Midbrain (tissue), 1 donor: ENCODE measurements at places on chromosomes 12 and 14.
A peak's percentile ranks its signal among the peaks of the same experiment; 100 is the strongest.

- no peak for DNase-seq
Measured at GRCh38 chr14:22797017-22797917, 18.0 kb downstream of the SLC7A7 start.

- peak; percentile 98 for DNase-seq
Measured at GRCh38 chr12:6533923-6534694, at the start of gene GAPDH. GAPDH (plus strand) TSS chr12:6534517; CDS start chr12:6534833, 316 bp downstream.

- DNase-seq = no peak
Measured at GRCh38 chr12:46524778-46525177, 152.2 kb upstream of the SLC38A2 start.

DNA sequence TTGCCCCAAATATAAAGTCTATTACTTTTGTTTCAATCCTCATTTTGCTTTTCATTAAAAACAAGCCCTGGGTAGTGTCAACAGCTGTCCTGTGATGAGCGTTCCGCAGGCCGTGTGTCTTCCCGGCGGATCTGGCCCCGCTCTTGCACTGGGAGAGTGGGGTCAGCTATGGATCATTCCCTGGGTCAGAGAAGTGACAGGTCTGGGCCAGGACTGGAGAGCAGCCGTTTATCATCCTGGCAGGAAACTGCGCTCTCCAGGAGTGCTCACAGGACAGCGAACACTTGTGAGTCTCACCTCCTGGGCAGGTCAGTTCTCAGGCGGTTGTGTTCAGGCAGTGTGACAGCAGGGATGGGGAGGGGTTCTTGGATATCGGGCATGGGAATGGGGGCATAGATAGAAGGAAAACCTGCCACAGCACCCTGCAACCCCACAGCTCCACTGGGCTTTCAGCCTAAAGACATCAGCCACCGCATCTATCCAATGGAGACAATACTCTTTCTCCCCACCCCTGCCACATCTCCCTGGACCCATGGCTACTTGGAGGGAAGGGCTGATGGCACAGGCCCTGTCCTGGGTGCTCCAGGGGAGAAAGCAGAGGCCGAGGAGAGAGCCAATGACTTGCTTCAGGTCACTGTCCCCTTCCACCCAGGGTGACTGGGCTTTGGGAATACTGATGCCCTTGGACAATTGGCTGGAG lies 47.8 kb upstream of the CHGA start:
- DNase-seq = no peak

GRCh38 chr12:58301038-58301729 lies 359.8 kb downstream of the ATP23 start:
- no peak for DNase-seq

DNA sequence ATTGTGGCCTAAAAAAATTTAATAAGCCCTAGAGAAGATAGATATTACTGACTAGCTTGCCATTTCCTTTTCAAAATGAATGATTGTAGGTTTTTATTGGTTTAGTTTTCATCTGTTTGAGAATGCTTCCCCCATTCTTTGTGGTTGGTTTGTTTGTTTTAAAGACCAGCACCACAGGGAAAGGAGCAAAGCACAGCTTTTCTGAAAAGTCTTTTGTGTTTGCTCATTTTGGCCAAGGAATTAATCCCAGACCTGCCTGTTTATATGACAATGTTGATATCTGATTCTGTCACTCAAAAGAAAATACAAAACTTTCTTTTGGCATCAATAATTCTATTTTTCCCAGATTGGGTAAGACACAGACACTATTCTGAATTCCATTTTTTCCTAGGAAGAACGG lies 312.5 kb upstream of the FLRT2 start:
- DNase-seq = no peak

GRCh38 chr14:77271113-77271710 lies at the start of gene NGB:
NGB (minus strand) TSS chr14:77271206; CDS start chr14:77270937, 269 bp downstream.
- no peak for DNase-seq

DNA sequence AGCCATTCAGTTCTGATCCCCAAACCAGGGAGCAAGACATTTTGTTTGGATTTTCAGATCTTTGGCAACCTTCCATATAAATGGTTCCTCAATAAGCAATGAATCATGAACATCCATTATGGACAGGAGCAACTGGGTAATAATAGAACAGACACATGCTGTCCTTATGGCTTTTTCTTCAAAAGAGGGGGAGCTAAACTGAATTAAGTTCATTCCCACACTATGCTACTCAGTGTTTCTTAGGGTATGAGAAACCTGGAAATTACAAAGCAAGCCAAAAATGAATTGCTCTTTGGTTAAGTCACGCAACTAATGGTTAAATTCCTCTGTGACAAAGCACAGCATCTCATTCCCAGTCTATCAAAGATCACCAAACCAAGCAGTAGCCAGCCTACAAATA lies 51.0 kb downstream of the PTGER2 start:
- DNase-seq = no peak

DNA sequence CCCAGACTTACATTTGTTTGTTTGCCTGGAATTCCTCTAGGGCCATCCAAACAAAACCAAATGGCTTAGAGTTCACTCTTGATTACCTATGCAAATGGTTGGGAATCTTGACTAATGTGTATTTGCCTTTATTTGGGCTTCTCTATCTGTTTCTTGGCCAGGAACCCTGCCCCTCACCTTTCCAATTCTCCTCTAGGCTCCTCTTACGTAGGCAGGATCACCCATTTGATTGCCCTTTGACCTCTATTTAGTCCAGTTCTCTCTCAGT lies 123.0 kb upstream of the DYRK2 start:
- no peak for DNase-seq

DNA sequence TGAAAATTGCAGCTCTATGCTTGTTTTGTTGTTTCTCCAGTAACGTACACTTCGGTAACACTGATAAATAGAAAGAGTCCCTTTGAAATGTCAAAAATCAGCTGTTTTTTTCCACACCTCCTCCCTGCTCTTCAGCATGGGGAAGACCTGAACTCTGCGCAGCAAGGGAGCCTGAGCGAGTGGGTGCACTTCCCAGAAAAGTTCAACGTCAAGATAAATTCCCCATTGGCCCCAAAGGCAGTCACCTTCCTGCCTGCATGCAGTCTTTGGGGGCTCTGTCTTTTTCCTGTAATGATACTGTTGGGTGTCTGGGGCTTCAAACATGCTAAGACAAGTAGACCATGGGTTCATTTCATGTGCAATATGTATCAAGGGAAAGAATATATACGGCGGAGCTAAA lies 8.8 kb upstream of the FOXG1 start:
- no peak for DNase-seq

- no peak for DNase-seq
Measured at GRCh38 chr12:50275556-50275955, 7.8 kb downstream of the LIMA1 start.

GRCh38 chr14:72451054-72451972 lies 442.6 kb downstream of the DPF3 start:
- DNase-seq = peak; percentile 35

DNA sequence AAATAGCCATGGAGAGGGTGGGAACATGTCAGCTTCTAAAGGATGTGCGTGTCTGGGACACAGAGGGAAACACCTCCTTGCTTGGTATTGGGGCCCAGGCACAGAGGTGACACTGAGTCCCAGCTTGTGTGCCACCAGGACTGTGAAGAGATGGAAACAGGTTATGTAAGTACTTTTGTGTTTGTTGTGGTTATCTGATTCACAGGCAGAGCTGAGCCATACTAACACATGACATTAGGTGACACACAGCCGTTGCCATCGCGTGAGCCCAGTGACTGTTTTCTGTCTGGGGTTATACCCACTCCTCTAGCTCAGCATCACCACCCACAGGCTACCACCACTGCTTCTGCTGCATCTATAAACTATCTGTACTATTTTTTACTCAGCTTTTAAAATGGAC lies 12.1 kb upstream of the FLVCR2 start:
- no peak for DNase-seq

- no peak for DNase-seq
Measured at GRCh38 chr14:65476273-65476941, 63.9 kb downstream of the FUT8 start.

DNA sequence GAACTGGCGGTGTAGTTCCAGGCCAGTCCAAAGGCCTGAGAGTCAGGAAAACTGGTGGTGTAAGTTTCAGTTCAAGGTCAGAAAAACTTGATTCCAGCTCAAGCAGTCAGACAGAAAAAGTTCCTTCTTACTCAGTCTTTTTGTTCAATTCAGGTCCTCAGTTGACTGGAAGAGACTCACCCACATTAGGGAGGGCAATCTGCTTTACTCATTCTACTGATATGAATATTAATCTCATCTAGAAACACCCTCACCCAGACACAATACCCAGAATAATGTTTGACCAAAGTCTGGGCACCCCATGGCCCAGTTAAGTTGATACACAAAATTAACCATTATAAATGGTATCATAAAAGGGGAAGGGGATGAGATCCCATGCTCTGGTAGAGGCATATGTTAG lies 50.1 kb upstream of the LTA4H start:
- no peak for DNase-seq

GRCh38 chr12:95972832-95973456 lies 23.2 kb downstream of the HAL start:
- no peak for DNase-seq

GRCh38 chr14:57346741-57347140 lies 43.6 kb upstream of the NAA30 start:
- no peak for DNase-seq
